ENCODE measurements at places on chromosomes 4 and X.

DNA sequence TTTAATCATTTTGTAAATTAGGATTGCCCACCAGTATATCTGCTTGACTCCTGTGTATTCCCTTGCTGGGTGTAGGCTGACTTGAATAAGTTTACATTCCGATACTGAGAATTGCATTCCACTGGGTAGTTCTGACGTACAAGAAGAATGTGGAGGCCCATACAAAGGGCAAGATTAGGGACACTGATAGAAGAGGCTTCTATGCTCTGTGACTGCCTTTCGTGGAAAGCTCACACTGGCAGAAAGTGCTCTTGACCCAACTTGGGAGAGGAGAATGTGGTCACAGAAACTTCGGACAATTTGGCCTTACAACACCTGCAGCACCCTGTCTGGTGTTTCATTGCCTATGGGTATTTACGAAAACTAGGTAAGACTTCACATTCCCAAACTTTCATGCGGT is 126.3 kb downstream of the RAPGEF2 start:
- no peak for DNase-seq

DNA sequence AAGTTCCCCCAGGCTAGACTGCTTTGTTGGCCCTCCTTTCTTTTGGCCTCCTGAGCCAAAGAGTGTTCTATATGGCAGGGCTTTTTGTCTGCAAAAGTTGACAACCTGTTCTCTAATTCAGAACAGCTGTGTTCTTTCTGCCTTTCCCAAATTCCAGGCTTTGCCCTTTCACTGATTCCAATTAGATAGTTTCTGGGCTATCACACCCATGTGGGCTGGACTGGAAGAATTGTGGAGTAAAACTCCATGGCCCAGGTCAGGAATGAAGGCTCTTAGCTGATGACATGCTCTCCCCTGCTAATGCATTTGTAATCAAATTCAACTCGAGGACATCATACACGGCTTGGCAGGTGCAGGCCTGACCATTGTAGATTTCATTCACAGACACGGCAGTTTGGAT is 19.4 kb downstream of the BMP3 start:
- DNase-seq: no peak

GRCh38 chr4:99029018-99029735 is 33.7 kb downstream of the METAP1 start:
- DNase-seq: no peak

DNA sequence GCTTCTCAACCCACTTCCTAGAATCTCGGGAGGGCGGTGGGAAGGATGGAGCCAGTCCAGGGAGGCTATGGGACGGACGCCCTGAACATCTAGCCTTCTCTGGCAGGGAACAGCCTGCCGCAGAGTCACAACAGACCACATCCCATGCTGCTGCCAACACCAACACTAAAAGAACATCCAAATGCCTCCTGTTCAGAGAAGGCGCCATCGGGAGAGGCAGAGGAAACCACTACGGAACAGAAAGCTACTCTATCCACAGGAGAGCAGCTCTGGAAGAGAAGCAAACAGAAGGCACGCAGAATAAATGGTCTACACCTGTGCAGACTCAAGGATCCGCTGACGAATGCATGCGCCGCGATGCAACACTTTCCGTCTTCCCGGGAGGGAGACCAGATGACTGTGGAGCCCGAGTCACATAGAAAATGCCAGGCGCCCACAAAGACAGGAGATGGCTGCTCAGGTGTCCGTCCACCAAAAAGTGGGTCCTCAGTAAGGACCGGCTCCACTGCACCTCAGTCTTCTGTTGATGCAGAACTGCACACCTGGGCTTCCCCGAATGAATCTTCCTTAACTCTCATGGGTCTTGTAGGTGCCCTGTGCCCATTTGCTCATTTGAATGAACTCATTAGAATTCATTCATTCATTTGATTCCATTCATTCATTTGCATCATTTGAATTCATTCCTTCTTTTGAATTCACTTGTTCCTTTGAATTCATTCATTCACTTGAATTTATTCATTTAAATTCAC is 217.5 kb downstream of the DHRSX start:
- DNase-seq: no peak

DNA sequence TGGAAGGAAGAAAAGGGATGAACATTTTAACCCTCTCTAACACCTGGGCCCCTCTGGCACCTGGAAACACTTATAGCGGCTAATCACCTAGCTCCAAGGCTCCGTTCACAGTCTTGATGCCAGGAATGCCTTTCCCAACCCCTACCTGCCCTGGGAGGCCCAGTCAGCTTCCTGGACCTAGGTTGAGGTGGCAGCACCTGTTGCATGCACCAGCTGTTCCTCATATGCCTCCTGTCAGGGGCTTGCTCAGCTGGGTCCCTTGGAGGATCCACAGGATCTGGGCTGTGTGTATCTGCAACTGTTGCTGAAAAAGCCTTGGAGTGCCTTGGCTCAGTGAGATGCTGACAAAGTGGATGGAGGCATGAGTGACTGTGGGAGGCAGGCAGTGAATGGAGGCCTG is 4.4 kb downstream of the CFP start:
- no peak for DNase-seq

DNA sequence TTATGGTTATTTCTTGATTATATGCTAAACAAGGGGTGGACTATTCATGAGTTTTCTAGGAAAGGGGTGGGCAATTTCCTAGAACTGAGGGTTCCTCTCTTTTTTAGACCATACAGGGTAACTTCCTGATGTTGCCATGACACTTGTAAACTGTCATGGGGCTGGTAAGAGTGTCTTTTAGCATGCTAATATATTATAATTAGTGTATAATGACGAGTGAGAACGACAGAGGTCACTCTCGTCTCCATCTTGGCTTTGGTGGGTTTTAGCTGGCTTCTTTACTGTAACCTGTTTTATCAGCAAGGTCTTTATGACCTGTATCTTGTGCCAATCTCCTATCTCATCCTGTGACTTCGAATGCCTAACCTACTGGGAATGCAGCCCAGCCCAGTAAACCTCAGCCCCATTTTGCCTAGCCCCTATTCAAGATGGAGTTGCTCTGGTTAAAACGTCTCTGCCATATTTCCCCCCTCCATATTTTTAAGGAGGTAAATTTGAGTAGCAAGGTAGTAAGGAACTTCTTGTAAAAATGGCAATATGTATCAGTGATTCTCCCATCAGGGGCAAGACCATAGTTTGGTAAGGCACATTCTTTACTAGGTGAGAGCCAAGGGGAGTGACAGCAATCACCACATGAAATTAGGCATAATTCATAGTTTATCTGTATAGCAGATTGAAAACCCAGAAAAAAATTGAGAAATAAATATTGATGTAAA is 2.6 kb downstream of the CXCL2 start:
- DNase-seq: no peak

- DNase-seq: no peak
Observed at GRCh38 chr4:102736636-102737549, 23.9 kb downstream of the MANBA start.

GRCh38 chr4:2069161-2069971 is 10.2 kb downstream of the NAT8L start:
- DNase-seq: no peak

GRCh38 chr4:154184238-154184637 is 307.4 kb downstream of the DCHS2 start:
- no peak for DNase-seq

DNA sequence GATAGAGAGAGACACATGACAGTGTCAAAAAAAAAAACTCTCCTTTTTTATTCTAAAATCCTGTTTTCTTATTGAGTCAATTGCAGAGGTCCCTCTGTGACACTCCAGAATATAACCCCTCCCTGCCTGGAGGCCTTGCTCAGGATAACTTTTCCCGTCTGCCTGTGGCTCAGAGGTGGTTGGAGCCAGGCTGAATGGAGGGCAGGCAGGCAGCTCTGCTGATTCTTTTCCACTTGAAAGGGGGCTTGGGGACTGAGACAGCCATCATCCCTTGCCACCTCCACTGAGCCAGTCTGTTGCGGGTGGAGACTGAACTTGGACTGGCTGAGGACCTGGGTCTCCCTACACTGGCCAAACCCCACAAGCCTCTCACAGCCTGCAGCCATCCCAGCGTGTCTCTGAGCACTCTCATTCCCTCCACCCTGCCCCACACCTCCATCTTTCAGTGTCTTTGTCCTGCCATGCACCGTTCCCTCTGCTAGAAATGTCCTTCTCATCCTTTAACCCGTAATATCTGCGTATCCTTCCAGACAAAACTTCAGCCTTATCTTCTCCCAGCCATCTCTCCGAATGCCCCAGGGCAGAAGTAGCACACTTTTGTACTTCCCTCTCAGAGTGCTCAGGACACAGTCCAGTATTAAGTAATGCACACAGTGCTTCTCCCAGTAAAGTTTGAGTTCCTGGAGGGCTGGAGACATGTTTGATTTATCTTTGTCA is 139.9 kb downstream of the CHIC2 start:
- no peak for DNase-seq

- DNase-seq: no peak
Observed at GRCh38 chr4:42320822-42321388, 76.4 kb upstream of the SHISA3 start.

DNA sequence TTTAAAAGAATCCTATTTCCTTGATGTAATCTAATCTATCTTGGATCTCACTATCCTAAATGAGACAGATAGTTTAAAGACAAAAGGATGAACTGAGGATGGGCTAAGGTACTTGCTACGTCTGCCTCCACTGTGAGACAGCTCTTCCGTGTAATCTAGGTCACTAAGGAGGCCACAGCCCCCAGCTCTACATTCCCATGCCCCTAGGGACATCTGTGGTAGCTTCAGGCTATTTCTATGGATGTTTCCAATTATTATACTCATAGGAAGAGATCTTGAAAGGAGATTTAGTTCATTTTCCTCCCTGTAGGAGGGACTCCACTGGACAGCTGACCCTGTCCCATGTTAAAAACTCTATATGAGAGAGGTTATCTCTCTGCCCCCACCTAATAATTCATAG is 140.8 kb upstream of the TRPC5 start:
- DNase-seq: no peak

DNA sequence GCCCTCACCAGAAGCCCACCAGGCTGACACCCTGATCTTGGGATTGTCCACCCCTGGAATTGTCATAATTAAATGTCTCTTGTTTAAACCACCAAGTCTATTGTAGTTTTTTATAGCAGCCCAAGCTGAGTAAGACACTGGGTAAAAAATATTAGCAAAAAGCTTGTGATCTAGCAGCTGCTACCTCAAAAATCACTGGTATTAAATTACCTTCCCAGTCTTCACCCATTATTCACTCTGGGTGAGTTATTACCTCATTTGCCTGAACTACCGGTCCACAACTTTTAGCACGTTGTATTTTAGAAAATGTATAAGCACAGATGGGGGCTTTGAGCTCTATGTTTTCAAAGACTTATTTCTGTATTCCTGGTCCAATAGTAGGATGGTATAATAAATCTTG is 12.0 kb upstream of the TRIM61 start:
- DNase-seq: no peak

GRCh38 chr4:99165978-99166377 is 21.9 kb upstream of the ADH4 start:
- no peak for DNase-seq

GRCh38 chr4:126051689-126052424 is 737.1 kb downstream of the FAT4 start:
- DNase-seq: no peak

DNA sequence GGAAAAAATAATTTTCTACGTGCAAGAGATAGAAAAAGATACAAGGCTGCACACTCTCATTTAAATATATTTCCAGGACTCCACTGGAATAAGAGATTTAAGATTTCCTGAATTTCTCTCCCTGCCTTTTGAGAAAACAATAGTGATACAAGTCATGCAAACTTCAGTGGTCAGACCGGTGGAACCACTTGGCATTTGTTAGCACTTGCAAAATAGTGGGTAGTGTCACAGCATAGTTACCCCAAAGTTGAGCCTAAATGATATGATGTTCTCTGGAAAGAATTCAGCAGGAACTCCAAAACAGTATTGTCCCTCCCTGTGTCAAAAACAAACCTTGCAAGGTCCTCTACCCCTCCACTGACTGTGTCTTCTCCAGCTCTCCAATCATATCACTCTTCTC is 102.3 kb downstream of the ANKRD50 start:
- DNase-seq: no peak

DNA sequence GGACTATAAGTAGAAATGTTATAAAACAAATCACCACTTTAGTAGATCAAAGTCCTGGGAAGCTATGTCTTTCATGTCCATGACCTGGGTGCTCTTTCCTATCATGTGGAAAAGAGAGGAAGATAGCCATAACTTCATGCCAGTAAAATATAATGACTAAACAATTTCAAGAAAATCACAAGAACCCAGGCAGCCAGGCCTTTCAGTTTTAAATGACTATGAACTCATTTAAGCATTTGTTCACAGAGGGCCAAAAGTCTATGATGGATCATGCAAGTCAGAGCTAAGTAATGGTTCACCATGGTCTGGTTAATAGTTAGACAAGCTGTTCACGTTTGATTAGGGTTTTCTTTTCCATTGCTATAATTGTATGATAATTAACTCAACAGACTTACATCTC is 155.8 kb downstream of the PPARGC1A start:
- no peak for DNase-seq

DNA sequence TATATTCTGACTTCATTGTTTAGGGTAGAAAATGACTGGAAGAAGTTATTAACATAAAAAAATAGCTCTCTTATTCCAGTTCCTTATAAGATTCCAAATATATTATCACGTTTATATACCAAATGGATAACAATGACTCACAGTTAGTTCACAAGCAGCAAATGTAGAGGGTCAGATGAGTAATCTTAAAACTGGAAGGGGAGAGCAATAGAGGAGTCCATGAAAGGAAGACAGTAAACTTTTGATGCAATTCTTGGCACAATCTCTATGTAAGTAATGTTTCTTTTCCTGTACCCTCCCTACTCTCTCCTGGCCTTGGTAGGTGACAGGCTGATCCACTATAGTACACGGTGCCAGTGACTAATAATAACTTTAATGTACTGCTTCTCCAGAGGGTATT is 259.0 kb upstream of the TRPC5 start:
- DNase-seq: no peak

DNA sequence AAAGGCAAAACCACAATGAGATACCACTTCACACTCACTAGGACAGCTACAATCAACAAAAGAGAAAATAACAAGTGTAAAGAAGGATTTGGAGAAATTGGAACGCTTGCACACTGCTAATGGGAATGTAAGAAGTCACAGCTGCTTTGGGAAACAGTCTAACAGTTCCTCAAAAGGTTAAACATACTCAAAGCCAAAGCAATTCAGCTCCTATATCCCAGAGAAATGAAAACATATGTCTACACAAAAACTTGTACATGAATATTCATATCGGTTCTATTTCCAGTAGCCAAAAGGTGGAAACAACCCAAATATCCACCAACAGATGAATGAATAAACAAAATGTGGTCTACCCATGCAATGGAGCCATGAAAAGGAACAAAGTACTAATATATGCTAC is 64.0 kb downstream of the TEC start:
- no peak for DNase-seq

DNA sequence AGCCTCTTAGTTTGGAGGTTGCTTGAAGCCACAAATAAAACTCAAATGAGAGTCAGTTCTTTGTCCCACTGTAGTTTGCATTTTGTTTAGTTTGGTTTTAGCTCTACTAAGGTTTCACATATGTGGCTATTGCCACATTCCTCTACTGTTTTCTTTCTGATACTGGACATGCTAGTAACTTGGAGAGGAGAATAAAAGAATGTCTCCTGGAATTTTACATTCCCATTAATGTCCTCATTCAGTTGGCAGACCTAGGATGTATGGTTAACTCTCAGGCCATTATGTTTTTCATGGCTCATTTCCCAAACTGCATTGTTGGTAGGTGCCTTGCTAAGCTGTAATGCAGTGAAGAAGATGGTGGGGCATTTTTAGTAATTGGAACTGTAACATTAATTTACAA is 29.9 kb downstream of the UPRT start:
- DNase-seq: no peak

All from hematopoietic multipotent progenitor cell (in vitro differentiated cells).